ENCODE measurements at places on chromosomes 16 and 17.

DNA sequence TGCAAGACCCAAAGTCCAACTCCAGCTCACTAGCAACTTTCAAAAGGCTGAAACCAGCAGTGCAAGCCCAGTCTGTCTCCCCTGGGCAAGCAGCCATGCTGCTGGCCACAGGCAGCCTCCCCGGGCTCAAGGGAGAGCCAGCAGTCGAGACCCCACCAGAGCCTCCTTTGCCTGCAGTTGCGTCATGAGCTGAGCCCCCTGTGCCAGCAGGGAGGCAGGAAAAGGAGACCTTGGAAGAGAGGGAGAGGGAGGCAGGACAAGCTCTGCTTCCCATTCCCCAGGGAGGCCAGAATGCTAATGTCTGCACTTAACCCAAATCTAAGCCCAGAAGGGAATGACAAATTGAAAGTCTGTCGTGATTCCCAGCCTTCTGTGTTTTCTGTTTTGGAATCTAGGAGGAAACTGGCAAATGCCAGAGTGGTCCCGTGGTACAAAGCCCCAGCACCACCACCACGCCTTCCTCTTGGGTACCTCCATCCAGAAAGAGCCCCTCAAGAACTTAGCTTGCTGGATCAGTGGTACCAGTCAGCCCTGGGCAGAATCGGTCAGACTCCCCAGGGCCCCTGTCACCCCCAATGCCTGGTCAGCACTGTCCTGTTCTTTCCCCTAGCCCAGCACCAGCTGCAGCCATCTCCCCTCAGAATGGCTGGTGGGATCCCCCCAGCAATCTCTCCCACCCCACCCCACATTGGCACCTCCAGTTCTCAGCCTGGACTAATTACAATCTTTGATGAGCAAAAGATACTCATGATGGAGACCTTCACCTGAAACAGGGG is 99.3 kb upstream of the TNRC6C start:
- DNase-seq, result no peak

DNA sequence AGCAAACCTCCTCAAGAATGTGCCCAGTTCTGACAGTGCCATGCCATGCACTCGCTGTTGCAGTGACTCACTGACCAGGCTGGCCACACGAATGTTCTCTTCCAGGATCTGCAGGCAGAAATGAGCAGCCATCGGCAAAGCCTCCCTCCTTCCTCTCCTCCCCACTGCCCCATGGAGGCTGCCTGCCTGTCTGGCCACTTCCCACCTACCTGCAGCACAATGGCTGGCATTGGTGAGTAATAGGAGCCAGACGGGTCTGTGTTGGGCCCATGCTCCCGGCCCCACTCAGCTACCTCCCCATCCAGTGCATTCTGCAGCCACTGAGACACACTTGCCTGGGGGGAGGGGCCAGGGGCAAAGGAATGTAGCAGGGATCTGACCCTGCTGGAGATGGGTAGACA is 2.8 kb upstream of the MATCAP1 start:
- no peak for DNase-seq

- no peak for DNase-seq
These were observed 105.0 kb downstream of the ZNF778 start for GRCh38 chr16:89322321-89323119.

GRCh38 chr16:85873153-85873552 is 25.8 kb upstream of the IRF8 start:
- no peak for DNase-seq

DNA sequence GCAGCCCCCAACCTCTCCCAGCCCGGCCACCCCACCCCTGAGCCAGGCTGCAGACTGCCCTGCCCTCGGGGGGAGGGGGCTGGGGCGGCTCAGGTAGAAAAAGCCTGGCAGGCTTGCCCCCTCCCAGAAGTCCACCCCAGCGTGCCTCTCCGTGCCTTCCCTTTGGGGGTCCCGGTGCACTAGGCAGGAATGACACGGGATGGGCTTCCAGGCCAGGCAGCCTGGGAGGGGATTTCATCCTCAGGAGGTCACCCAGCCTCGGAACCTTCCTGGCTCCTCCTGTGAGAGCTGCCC is 185.0 kb downstream of the NTN1 start:
- peak; percentile 23 for DNase-seq

DNA sequence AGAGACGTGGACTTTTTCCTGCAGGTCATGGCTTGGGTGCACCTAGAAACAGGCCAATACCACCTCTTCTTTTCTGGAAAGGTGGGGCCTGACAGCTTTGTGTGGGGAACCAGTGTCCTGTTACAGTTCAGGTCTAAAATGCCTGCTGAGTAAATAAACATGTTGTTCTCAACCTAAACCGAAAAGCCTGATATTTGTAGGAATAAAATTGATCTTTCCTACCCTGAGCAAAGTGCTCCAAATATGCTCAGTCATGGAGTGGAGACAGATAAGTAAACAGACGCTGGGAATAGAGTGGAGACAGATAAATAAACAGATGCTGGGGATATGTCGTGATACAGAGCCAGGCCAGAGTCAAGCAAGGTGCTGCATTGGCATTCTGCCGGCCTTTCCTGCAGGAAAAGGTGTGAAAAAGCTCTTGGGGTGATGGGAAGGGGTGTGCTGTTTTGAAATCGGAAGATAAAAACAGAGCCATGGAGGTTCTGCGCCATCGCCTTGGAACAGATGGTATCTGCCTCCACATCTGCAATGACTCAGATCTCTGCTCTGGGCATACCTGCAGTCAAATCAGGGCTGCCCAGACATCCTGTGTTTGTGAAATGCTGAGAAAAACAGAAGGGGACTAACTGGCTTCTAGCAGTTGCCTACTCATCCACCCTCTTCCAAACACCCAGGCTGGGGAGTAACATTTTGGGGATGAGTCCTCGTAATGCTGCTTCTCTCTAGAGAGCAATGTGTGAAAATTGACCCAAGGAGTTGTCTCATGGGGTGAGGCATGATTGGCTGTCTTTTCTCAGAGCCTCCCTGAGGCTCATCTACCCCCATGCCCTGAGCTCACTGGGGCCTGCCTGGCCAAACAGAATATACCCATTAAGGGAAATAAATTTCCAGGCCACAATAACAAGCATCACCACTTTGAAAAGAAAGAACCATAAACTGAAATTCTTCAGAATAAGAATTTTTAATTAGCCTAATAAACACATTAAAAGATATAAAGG is 16.8 kb upstream of the TRPV2 start:
- no peak for DNase-seq

DNA sequence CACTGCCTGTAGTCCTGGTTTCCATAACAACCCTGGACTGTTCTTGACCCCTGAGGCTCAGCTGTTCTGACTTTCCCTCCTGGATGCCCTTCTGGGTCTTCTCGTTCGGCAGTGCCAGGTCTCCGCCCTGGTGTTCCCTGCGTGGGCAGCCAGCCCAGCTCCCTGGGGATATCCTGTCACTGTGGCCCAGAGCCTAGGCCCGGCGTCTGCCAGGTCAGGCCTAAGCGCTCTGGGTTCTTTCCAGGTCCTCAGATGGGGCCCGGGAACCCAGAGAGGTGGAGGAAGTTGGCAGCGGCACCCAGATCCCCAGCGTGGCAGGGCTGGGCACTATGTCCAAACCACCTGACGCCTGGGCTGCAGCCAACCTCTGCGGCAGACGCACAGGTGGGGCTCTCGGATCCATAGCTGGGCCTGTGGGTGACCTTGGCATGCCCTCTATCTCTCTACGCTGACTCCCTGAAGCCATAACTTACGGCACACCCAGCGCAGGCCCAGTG is 12.5 kb upstream of the ATP2A3 start:
- DNase-seq, result peak; percentile 63

Measured in left forelimb (tissue), 1 donor.